ENCODE measurements at places on chromosomes 4 and X.

DNA sequence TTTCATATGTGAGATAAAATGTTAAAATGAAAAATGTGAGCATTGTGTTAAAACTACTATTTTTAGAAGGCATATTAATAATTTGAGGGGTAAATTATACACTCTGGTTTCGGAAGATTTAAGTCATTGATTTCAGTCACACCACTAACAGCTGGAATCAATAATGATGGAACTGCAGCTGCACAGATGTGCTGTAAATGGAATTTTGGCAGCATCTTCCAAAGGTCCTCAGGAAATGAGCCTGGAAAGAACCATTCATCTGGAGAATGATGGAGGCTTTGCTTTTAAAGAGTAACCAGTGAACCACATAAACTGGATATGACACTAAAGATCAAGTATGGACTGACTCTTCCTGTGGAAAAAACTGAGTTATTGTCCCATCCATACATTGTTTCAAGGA is 759.0 kb upstream of the EPHA5 start:
- no peak for DNase-seq

DNA sequence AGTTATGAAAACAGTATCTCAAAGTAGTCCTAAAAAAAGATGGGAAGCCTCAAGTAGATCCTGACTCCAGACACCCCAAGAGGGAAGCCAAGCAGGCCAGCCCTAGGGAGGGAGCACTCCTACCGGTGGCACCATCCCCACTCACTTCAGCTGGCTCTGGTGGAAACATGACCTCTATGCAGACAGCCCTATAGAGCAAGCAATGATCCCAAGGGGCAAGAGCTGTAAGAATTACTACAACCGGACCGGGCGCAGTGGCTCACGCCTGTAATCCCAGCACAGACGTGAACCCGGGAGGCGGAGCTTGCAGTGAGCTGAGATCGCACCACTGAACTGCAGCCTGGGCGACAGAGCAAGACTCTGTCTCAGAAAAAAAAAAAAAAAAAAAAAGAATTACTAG is 5.7 kb downstream of the LETM1 start:
- no peak for DNase-seq

DNA sequence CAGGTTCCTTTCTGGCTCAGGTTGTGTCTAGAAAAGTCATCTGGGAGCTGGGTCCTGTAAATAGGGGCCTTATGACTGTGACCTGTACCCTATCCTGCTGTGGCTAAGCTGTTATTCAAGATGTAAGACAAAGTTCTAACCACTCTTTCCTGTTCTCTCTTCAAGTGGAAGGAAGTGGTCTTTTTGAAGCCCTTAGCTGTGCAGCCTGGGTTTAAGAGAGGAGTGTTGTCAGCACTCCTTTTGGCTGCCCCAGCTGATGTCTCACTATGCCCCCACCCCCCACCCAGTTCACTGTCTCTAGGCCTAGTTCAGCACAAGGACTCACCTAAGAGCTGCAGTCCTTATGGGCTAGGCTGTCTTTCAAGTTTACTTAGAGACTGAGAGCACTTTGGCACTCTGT is 1069.5 kb downstream of the FAM133A start:
- no peak for DNase-seq

DNA sequence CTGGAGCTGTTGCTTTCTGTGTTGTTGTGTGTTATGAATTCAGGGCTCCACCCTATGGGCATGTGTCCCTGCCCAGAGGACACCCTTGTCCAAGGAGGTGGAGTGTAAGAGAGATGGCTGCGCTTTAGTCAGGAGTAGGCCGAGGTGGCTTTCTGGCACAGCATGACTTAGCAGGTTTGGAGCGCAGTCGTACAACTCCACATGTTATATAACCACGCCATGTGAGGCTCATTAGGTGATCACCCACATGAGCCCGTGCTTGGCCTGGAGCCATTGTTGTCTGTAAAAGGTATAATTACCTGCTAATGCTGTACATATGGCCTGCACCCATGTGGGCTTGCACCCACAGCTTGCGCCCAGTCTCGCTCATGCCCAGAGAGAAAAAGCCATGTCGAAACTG is 15.8 kb upstream of the ANAPC4 start:
- no peak for DNase-seq

DNA sequence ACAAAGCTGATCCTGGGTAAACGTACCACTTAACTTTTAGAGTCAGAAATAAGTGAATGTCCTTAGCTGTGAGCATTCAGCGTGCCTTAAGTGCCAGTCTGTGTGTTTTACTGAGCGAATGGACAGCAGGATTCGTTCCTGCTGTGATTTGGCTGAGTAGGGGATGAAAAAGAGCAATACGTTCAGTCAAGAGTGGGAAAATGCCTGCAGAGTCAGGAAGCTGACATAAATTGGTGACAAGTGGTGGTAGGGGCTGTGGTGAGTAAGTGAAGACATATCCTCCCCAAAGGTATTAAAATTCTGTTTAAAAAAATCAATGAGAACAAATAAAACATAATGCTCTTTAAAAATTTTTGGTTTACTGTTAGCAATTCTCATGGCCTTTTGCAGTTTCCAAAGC is 56.6 kb upstream of the TNIP3 start:
- DNase-seq: no peak

- no peak for DNase-seq
Observed at GRCh38 chrX:111504941-111505340, 6.5 kb upstream of the SERTM2 start.

GRCh38 chrX:21735768-21736127 is 22.2 kb downstream of the SMPX start:
- DNase-seq: no peak

GRCh38 chr4:5773271-5773555 is 62.2 kb downstream of the EVC start:
- no peak for DNase-seq

DNA sequence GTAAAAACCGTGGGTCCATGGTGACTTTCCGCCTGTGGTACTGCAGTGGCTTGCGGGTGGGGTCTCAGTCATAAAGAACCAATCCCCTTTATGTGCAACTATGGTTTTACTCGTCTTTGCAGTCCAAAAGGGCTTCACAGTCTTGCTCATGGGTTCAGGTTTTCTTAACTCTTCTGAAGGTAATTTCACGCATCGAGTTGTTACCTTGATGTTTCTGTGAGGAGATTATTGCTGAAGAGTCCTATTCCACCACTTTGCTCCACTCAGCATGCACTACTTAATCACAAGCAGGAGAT is 41.5 kb downstream of the F8 start:
- no peak for DNase-seq

DNA sequence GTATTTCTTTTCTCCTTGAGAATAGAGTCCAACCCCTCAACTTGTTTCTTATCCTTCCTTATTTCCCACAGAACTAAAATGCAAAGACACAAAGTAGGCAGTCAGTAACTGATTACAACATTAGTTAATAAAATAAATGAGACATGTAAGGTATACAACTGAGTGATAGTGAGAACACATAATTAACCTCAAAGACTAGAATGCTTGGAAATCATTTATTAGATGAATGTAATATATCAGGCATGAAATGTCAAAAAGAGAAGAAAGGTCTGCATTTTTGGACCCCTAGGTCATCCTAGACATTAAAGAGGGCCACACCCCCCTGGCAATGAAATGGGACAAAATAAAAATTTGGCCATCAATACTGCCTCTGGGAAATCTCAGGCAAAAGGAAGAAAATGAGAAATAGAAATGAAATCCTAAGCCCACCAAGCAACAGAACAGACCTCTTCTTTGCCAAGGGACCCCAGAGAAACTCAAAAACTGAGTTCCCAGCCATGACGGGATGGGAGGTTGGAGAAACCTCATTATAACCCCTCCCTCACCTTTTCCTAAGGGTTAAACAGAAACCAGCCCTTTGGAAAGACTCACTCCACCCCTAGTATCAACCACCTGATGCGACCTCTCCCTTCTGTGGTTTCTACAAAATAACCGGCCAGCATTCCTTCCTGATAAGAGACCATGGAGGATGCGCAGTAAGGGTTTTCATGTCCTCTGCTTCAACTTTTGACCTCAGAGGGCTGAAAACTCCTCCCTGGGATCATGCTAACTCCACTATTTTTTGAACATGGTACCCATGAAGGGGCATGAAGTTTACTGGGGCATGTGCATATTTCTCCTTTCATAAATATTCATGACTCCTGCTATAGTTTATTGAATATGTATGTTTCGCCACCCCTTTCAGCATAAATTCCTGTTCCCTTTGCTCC is 90.0 kb upstream of the EXOC1L start:
- no peak for DNase-seq

DNA sequence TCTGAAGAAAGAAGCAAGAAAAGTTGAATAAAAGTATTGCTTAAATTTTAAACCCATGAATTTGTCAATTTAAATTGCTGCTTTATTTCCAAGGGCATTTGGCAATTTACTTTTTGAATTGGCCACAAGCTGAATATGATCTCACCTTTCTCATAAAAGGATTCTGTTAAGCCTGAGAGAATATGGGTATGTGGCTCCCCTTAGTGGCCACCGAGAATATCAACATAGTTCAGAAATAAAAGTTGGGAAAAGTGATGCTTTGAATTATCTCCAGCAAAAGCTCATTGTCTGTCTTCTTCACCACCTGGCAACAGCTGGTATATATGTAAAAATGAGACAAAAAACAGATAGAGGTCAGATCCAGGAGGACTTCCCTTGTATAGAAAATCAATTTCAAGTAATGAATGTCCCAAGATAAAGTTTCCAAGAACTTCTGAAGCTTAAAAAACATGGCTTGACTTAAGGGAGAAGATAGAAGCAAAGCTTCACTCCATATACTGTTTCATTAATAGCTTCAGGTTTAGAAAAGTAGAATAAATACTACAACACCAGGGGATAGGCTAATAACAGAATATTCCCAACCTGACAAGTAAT is 290.7 kb upstream of the FAM241A start:
- peak; percentile 11 for DNase-seq

DNA sequence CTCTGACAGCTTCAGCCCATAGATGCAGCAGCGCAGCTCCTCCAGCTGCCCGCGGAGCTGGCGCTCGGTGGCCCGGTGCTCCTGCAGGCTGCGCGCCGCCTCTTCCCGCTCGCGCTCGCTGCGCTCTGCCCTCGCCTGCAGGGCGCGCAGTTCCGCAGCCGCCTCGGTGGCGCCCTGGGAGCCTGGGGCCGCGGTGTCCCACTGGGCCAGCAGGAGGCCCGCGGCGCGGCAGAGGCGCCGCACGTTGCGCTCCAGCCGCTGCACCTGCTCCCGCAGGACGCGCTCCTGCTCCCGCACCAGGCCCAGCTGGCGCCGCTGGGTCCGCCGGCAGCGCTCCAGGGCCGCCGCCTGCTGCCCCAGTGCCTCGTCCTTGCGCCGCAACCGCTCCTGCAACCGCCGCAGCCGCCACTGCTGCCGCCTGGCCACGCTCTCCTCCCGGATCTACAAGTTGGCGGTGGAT is 10.1 kb downstream of the C4orf50 start:
- DNase-seq: no peak

- no peak for DNase-seq
Observed at GRCh38 chr4:108391701-108392455, 223.1 kb upstream of the LEF1 start.

DNA sequence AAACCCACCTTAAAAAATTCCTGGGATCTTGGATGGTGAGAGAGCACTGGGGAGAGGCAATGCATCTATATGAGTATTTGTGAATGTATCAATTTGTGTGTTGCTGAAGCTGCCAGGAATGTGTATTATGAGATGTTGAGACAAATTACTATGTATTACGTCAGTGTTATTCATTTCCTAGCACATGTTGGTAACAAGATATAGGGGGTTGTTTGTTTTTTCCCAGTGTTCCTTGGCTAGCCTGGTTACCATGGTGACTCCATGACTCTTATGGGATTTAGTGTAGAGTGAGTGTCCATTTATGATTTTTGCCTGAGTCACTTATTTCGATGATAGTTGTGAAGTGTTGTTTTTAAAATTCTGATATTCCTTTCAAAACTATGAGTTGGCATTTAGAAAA is 65.6 kb downstream of the RAB40A start:
- no peak for DNase-seq

- DNase-seq: no peak
Observed at GRCh38 chrX:8030361-8030760, 103.1 kb upstream of the PNPLA4 start.

- DNase-seq: no peak
Observed at GRCh38 chr4:168498251-168498650, 1.4 kb downstream of the PALLD start.

GRCh38 chr4:131001371-131001770 is 1905.4 kb downstream of the C4orf33 start:
- no peak for DNase-seq

- DNase-seq: no peak
Observed at GRCh38 chr4:26248647-26249046, 72.2 kb upstream of the RBPJ start.

- no peak for DNase-seq
Observed at GRCh38 chr4:140602714-140603113, 34.0 kb upstream of the UCP1 start.

DNA sequence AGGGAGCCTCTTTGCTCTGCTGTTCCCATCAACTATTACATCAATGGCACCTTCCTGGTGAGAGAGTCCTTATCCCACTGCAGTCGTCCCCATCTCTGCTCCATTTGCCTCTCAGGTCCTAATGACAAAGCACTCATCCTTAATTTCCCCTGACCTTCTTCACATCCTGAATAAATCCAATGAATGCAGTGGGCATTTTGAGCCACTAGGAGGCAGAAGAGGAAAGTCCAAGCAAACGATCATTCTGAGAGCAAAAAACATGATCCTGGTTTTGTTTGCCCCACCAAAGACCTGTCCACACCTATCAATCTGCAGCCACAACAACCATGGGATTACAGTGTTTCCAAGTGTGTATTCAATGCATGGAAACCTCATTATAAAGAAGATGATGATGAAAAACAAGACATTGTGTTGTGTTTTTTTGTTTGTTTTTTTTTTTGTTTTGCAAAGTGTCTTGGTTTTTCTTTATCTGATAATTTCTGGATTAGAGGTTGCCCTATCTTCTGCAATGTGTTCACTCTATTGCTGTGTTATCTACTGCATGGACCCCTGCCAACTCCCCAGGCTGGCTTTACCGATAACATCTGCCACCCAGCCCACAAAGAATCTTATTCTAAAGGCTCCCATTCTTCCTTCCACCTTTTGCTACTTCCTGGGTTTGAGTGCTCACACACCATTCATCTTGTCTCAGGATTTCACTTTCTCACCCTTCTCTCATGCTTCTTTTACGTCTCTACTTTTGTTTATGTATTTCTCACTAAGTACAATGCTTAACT is 207.2 kb downstream of the NLGN4X start:
- peak; percentile 3 for DNase-seq

- no peak for DNase-seq
Observed at GRCh38 chr4:38456096-38456495, 207.9 kb upstream of the KLF3 start.

GRCh38 chr4:125808022-125808421 is 493.3 kb downstream of the FAT4 start:
- no peak for DNase-seq

GRCh38 chrX:44344194-44344593 is 722 bp upstream of the EFHC2 start:
- peak; percentile 14 for DNase-seq

- no peak for DNase-seq
Observed at GRCh38 chrX:123036401-123036800, 147.7 kb upstream of the GRIA3 start.

DNA sequence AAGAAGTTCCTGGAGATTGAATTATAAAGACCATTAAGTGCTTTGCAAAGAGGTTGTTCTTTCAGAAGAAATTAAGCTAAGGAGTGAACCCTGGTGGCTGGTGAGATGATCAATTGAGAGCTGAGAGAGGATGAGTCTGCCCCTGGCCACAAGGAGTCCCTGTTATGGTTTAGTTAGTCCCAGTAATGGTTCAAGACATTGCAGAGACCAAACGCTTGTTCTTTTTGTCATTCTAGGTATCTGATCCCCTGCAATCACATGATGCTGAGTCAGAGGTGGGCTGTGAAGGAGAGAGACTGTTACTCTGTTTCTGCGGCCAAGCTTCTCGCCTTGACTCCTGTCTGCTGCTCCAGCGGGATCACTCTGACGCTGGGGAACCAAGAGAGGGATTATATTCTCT is 114.5 kb downstream of the GATB start:
- DNase-seq: no peak
